ENCODE measurements at places on chromosomes 1 and 21. TPM values are rescaled to one million over a fixed set of nuclear protein-coding genes. Genes with fewer than 3 reads are reported as not detected.

Gene IQCC
- total RNA-seq, result 0.87 TPM

Gene FUBP1
- total RNA-seq, result 154 TPM

Gene HSF2BP
- 2.6 TPM for total RNA-seq

Gene TLCD4
- total RNA-seq, result 9.5 TPM

Gene EDN2
- total RNA-seq, result 19.4 TPM

Gene OR2AK2
- not detected for total RNA-seq

- DNase-seq, result no peak
Measured at GRCh38 chr1:170252851-170253579, 107.3 kb downstream of the NTMT2 start.

DNA sequence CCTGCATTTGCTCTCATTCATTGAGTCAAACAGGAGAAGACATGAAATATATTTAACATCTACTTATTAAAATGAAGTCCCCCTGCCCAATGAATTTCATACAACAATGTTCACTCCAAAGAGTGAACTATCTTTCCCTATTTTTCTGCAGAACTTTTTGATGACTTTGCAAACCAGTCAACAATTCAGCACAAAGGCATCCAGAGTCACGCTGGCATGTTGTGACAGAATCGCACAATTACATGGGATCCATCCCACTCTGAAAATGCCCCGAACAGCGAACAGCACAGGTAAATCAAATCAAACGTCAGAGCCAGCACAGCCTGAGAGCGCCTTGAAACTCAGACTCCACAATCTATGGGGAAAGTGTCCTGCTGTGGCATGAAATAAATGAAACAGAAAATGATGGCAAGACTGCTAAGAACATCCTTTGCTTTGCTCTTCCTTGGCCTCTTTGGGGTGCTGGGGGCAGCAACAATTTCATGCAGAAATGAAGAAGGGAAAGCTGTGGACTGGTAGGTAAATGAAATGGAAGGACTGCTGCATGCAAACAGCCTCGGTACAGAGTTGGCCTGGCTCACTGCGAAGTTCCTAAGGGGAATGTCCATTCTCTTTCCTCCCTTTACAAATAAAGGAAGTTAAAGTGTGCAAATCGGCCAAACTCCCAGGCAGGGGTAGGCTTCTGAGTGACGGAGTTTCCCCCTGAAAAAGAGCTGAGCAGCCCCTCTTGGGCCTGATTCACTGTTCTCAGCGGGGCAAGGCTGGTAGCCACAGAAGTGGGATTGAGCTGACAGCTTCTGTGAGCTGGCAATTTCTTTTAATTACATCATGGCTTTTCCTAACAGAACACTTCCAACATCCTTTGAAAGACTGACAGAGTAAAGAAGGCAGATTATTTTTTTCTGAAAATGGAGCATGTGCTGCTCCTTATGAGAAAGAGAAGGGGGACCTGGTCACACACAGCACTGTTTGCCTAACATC, at the start of gene DNASE2B:
Gene DNASE2B, plus strand, starts transcription at position 310 of the 981 bp plus-strand sequence. Its CDS starts 81 bp downstream, at position 391.
- no peak for DNase-seq

DNA sequence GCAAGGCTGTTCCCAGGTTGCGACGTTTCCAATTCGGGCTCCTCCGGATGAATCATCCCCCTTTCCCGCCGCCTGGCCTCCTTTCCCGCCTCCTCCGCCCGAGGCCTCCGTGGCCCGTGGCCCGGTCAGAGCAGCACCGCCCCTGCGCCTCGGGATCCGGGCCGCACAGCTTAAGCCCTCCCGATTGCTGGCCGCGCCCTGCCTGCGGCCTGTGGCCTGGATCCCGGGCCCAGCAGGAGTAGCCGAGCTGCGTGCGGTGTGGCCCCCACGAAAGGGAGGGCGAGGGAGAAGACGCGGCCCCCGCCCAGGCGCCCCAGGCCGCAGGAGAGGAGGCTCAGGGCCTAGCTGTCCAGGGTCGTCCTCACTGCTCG, 1.0 kb downstream of the TMEM200B start:
- DNase-seq, result no peak

DNA sequence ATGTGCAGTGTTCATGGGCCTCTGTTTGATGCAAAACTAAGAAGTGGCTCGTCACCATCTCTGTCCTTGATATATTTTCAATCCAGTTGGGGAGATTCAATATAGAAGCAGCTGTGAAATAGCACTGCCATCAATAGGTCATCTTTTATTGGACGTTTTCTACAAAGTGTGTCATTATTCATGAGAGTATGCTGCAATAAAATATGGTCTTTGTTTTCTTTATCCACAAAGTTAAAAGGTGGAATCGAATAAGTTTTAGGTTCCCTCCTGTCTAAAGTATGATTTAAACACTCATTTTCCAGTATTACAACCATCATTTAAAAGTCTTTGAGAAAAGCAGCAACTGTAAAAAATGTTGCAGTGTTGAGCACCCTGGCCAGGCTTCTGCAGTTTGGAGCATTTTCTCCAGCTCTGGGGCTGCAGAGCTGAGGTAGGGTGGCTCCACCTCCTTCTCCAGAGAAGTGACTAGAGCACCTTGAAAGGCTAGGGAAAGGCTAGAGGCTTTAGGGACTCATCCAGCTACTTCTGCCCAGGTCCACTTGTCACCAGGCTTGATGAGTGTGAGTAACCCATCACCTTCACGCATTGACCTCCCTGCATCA, 56.5 kb upstream of the DNAH14 start:
- DNase-seq, result no peak

DNA sequence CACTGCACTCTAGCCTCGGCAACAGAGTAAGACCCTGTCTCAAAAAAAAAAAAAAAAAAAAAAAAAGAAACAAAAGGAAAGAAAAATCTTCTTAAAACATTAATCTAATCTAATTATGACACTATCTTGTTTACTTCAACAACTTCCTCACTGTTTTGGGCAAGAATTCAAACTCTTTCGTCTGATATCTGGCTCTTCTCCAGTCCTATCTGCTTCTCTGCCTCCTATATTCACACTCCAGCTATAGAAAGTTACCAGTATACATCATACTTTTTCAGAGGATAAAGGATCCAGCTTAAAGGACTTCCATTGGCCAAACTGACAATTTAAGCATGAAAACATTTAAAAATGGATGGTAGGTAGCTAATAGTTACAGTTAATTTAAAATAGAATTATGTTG, 47.3 kb downstream of the EIF2B3 start:
- no peak for DNase-seq

DNA sequence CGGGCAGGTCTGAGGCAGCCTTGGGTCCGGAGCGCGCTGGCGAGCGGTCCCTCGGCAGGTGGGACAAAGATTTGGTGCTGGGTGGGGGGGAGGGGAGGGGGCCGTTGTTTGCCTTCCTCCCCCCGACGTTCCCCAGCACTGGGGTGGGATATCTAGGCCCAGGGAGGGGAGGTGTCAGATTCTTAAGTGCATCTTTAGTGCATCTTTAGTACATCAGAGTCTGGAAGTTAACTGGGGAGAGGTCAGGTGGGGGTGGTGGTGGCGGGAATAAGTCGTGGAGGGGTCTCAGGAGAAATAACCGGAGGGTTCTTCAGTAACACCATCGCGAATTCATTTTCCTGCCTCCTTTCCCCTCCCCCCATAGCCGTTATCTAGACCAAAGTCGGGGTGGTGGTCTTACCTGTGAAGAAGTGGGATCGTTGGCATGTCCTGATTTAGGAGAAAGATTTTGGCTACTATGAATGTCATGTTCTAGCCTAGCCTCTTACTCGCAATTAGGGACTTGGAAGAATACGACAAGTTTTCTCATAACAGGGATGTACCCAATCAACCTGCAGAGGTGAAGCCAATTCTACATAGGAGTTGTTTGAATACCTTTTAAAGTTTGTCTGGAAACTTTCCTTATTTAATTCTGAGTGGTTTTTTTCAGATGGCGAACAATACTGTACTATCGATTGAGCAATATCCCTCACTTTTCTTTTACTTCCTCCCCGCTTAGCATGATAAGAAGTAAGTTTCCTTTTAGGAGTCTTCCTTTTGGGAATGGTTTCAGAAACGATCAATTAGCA, 886 bp downstream of the ZMYM4 start:
- peak; percentile 13 for DNase-seq

GRCh38 chr1:227844320-227845146, 29.1 kb downstream of the PRSS38 start:
- no peak for DNase-seq

- no peak for DNase-seq
Measured at GRCh38 chr1:218904416-218904815, 269.3 kb upstream of the LYPLAL1 start.

DNA sequence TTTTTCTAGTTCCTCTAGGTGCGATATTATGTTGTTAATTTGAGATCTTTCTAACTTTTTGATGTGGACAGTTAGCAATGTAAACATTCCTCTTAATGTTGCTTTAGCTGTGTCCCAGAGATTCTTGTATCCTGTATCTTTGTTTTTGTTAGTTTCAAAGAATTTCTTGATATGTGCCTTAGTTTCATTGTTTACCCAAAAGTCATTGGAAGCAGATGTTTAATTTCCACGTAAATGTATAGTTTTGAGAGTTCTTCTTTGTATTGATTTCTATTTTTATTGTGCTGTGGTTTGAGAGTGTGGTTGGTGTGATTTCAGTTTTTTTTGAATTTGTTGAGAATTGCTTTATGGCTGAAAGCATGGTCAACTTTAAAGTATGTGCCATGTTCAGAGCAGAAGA, 319.4 kb downstream of the PTBP2 start:
- DNase-seq, result no peak

All from renal cortical epithelial cell (primary cell).